ENCODE measurements at places on chromosomes 3 and 15.

GRCh38 chr15:67980773-67981685, 73.1 kb upstream of the PIAS1 start:
- no peak for DNase-seq

- no peak for DNase-seq
Measured at GRCh38 chr3:53273146-53273670, 17.4 kb upstream of the TKT start.

DNA sequence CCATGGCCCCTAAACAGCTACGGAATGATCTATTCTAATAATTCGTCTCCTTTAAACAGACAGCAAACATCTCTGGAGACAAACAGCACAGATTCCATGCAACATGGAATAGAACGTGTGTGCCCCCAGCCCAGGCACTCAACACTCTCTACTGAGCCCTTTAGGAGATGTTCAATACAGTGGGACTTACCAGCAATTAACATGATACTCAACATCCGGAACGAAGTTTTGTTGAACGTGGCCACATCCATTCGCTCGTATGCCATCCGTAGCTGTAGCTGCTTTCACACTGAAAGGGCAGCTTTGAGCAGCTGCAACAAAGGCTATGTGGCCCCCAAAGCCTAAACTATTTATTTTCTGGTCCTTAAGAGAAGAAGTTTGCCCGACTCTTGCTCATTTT, 3.5 kb downstream of the ADAMTS17 start:
- no peak for DNase-seq

GRCh38 chr3:190401963-190402362, 14.0 kb downstream of the CLDN16 start:
- DNase-seq = no peak
